ENCODE measurements at places on chromosomes 2 and 18. TPM values are rescaled to one million over a fixed set of nuclear protein-coding genes. Genes with fewer than 3 reads are reported as not detected.

Gene DDX18
- 18.0 TPM for polyA plus RNA-seq

Gene DSG4
- polyA plus RNA-seq, result not detected

Gene KCNG2
- polyA plus RNA-seq, result not detected

Gene KIF1A
- under 0.01 TPM for polyA plus RNA-seq

Gene MC2R
- not detected for polyA plus RNA-seq

Gene RUFY4
- not detected for polyA plus RNA-seq

Gene SPATA3
- not detected for polyA plus RNA-seq

DNA sequence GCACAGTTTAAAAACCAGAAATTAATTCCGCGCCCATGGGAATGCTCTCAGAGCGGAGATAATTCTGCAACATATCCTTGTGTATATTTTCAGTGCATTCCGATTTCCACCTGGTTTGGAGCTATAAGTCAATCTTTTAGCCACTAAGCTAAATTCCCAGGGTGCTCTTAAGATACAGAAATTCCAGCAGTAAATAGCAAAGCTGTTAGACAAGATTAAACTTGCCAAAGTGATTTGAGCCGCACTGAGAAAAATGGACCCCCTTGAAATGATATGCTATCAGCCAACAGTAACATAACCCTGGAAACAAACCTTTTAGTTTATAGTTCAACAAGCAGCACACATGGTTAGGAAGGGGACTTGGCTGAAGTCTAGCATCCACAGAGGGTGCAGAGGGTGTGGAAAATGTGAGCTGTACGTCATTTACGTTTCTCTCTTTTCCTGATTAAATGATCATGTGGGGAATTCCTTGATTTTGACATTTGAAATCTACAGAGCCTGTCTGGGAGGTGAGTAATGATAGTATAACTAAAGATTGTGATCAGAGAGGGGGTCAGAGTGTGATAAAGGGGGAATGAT lies 99.8 kb upstream of the COPS8 start:
- H3K27ac ChIP-seq, result no peak overlapping the region
- no peaks in the 10 kb centered on the region for H3K36me3 ChIP-seq
- H3K27me3 ChIP-seq, result no peaks in the 10 kb centered on the region
- H3K4me3 ChIP-seq, result no peak overlapping the region

GRCh38 chr2:220106065-220106464 lies 478.6 kb downstream of the SLC4A3 start:
- no peak overlapping the region for H3K27ac ChIP-seq
- peaks cover 5% of the 10 kb centered on the region for H3K4me1 ChIP-seq
- no peak overlapping the region for H3K4me3 ChIP-seq
- H3K27me3 ChIP-seq, result no peaks in the 10 kb centered on the region
- H3K36me3 ChIP-seq, result no peaks in the 10 kb centered on the region

GRCh38 chr2:176002688-176003210 lies 682 bp upstream of the LNPK start:
- H3K36me3 ChIP-seq, result no peaks in the 10 kb centered on the region
- H3K4me3 ChIP-seq, result peak overlapping the region; percentile 80
- H3K27me3 ChIP-seq, result no peaks in the 10 kb centered on the region
- H3K27ac ChIP-seq, result peak overlapping the region; percentile 86
- H3K4me1 ChIP-seq, result peaks cover 16% of the 10 kb centered on the region

DNA sequence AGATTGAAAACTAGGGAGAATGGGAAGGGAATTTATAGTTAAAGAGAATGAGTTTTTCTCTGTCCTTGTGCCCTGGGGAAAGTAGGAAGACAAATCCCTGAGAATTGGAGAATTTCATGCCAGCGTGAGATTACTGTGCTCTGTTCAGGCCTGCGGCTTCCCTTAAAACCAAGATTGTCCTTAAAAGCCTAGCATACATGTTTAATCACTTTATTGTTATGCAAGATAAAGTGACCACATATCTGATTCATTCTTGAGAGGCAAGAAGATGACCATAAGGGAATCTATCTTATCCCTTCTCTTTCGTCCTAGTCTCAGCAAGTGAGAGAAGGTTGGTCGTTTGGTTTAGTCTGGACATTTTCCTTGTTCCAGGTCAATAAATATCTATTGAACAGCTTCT lies 75.9 kb downstream of the ADCYAP1 start:
- no peak overlapping the region for H3K27ac ChIP-seq
- no peaks in the 10 kb centered on the region for H3K27me3 ChIP-seq
- H3K4me1 ChIP-seq, result no peaks in the 10 kb centered on the region
- DNase-seq, result no peak
- no peak overlapping the region for H3K4me3 ChIP-seq

- H3K36me3 ChIP-seq, result no peaks in the 10 kb centered on the region
- H3K4me1 ChIP-seq, result no peaks in the 10 kb centered on the region
- H3K27ac ChIP-seq, result no peak overlapping the region
- DNase-seq, result no peak
- no peak overlapping the region for H3K4me3 ChIP-seq
Observed at GRCh38 chr2:70472221-70472890, 81.3 kb downstream of the TGFA start.

DNA sequence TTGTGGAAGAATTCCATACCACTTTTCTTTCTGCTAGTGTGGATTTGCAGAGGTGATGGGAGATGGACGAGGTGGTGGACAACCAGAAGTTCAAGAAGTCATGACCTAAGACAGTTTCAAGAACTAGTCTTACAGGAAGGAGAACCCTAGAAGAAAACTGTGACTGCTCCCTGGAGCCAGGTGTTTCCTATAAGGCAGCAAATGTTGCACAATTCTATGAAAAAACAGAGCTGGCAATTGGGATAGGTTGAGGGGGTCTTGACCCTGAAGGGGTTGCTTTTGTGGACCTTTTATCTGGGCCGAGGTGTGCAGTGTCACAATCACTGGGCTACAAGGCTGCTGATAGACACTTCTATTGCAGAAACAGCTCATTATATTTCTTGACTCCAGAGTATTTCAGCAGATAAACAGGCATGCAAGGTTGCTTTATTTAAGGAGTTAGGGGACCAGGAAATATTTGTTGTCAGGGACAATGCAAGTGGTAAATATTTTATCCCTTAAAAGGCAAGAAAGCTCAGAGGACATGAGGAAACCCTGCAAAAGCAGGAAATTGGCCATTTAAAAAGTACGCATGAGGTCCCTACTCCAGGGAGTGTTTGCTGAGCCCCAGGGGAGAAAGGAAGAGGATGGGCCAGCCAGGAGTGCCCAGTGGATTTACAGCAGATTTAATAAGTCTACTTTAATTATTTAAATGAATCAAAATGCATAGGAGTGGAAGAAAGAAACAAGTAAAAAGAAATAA lies 22.9 kb downstream of the APCDD1 start:
- H3K4me1 ChIP-seq, result peaks cover 20% of the 10 kb centered on the region
- no peak for DNase-seq
- no peak overlapping the region for H3K4me3 ChIP-seq
- H3K27ac ChIP-seq, result no peak overlapping the region
- H3K27me3 ChIP-seq, result no peaks in the 10 kb centered on the region

- H3K36me3 ChIP-seq, result no peaks in the 10 kb centered on the region
- no peaks in the 10 kb centered on the region for H3K27me3 ChIP-seq
- no peak overlapping the region for H3K27ac ChIP-seq
- no peak for DNase-seq
Observed at GRCh38 chr18:25724121-25724520, 366.3 kb downstream of the SS18 start.

- no peaks in the 10 kb centered on the region for H3K4me1 ChIP-seq
- H3K27me3 ChIP-seq, result peaks cover 5% of the 10 kb centered on the region
- no peak for DNase-seq
Observed at GRCh38 chr2:119415630-119416029, 16.0 kb upstream of the TMEM37 start.

- H3K27me3 ChIP-seq, result no peaks in the 10 kb centered on the region
- DNase-seq, result no peak
- H3K36me3 ChIP-seq, result peaks cover 75% of the 10 kb centered on the region
- no peak overlapping the region for H3K4me3 ChIP-seq
Observed at GRCh38 chr2:10675131-10675530, 14.6 kb downstream of the NOL10 start.

- H3K27me3 ChIP-seq, result no peaks in the 10 kb centered on the region
- H3K27ac ChIP-seq, result no peak overlapping the region
- no peaks in the 10 kb centered on the region for H3K4me1 ChIP-seq
- no peaks in the 10 kb centered on the region for H3K36me3 ChIP-seq
- DNase-seq, result no peak
- H3K4me3 ChIP-seq, result no peak overlapping the region
Observed at GRCh38 chr2:129653246-129653645, 326.2 kb upstream of the RAB6C start.

GRCh38 chr18:79439628-79440023 lies 43.9 kb downstream of the NFATC1 start:
- H3K4me3 ChIP-seq, result peak overlapping the region; percentile 17
- H3K27ac ChIP-seq, result peak overlapping the region; percentile 50
- no peak for DNase-seq
- no peaks in the 10 kb centered on the region for H3K4me1 ChIP-seq
- H3K27me3 ChIP-seq, result no peaks in the 10 kb centered on the region
